Stimulated activated CD4-positive, alpha-beta T cell treated with anti-CD3 and anti-CD28 coated beads, Interleukin-2, amount 100 ng/mL, for 48 hours (primary cell): ENCODE measurements at places on chromosomes 1 and 21.

DNA sequence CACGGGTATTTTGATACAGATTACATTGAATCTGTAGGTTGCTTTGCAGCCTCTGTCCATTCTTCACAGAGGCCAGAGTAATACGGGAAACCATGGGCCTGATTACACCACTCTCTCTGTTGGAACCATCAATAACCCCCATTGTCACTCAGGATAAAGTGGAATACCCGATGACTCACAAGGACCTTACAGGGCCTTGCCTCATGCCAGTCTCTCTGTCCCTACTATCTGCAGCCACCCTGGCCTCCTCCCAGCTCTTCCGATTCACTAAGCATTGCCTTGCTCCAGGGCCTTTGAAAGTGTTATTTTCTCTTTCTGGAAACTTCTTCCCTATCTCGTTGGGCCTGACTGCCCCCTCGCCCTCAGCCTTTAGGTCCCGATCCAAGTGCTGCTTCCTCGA lies 61.7 kb downstream of the HMGB4 start:
- no peak for DNase-seq

DNA sequence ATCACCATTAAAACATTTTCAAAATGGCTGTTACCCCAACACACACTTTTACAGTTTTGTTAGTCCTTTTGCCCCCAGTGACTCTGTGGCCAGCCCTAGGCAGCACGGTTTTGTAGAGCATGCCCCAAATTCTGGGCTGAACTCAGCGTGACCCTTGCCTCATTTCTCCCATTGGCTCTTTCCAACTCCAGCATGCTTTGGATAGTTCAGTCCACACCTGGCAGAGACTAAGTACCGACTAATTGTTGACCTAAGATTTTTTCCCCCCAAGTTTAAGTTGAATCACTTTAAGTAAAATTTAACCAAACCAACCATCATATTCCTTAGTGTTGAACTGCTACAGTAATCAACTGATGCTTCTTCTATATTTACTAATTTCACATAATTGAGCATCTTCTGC lies 62.4 kb upstream of the LRRC8B start:
- no peak for DNase-seq

- no peak for DNase-seq
Measured at GRCh38 chr1:60998786-60999185, 83.6 kb upstream of the NFIA start.

DNA sequence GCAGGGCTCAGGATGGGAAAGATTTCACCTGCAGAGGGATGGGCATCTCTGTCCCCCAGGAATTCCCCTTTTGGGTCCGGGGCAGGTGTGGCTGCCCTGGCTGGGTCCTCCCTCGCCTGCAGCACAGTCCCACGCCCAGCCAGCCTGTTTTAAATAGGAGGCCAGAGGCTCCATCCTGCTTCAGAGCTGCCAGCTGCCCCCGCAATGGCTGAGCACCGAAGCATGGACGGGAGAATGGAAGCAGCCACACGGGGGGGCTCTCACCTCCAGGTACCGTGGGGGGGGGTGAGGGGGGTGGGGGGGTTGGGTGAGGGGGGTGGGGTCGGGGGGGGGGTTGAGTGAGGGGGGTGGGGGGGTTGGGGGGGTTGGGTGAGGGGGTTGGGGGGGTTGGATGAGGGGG lies 3.6 kb downstream of the SCNN1D start:
- DNase-seq: no peak

DNA sequence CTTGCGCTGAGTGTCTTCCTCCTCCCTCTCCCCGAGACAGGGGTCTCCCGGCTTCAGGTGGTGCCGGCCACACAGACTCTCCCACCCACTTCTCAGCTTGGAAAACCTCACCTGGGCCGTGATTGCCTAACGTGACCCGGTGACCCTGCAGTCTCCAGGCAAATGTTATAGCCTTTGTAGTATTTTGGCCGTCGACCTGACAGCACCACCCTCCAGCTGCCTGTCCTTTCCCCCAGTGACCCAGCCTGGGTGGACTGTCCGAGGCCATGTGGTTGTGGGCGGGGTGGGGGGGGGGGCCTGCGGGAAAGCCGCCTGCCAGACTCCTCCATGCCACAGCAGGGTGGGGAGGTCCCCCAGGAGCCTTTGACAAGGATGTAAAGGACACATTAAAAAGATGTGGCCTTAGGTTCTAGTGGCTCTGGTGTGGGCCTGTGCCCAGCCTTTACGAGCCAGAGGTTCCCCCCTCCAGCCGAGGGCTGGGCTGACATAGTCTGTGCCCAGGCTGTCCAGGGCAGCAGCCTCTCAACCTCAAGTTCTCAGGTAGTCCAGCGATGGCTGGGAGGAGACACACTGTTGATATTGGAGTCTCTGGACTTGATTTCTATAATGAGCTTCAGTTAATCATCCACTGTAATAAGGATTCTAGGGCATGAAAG lies 8.1 kb downstream of the TOR3A start:
- no peak for DNase-seq

DNA sequence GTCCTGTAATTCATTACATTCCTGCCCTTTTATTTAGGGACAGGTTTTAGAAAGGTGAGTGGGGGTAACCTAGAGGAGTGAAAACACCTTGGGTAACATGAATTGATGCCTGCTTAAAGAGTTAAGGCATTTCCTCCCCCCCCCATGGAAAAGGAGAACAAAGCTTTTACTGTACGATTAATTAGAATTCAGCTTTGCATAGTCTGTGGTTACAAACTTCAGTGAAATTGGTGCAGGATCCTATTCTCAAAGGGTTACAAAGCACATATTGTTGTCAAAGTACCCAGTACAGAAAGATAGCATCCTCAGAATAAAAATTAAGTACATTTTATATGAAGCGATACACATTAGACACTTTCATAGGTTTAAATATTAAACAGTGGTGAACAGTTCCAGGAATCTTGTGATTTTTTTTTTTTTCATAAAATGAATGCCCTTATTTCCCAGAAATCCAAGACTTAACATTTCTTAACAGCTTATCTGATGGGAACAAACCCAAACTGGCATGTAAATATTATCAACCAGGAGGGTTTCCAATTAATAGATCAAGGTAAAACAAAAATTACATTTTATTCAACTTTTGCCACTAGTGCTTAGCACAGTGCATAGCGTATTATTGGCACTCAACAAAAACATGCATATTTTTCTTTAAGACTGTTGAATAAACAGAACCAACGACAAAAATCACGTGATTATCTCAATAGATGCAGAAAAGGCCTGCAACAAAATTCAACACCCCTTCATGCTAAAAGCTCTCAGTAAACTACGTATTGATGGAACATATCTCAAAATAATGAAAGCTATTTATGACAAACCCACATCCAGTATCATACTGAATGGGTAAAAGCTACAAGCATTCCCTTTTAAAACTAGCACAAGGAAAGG lies 172.7 kb downstream of the PDE4B start:
- no peak for DNase-seq

- peak; percentile 5 for DNase-seq
Measured at GRCh38 chr1:37177230-37177864, 143.0 kb upstream of the GRIK3 start.

GRCh38 chr1:227299241-227299627 lies 19.1 kb downstream of the CDC42BPA start:
- DNase-seq: no peak

GRCh38 chr1:88595355-88596002 lies 88.6 kb upstream of the PKN2 start:
- no peak for DNase-seq

DNA sequence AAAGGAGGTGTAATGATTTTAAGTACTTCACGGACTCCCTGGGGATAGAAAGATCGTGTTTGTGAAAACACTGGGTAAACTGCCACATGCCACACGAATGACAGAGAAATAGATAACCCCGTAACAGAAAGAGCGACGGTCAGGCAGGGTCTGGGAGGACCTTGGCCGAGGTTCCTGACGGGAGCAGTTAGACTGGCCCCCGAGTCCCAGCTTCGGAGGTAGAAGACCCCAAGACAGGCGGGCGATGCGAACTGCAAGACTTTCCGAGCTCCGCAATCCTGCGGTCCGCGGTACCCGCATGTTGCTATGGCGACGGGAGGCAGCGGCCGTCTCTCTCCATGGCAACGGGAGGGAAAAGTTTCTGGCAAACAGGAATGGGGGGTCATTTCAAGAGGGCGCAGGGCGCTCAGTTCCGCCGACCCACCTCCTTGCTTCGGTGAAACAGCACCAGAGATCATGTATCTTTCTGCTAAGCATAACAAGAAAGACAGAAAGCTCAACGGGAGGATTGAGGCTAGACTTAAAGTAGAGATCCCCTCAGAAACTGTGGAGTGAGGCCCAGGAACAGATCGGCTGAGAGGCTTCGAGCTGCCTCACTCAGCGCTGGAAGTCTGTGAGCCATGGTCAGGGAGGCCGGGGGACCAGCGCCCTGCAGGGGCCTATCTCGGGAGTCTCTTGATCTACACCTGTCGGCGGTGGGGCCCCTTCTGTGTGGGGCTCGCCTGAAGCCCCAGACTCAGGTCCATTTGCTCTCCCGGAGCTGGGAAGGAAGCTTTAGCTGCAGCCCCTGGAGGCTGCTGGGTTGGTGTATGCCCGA lies 685 bp upstream of the SYT6 start:
- no peak for DNase-seq

- no peak for DNase-seq
Measured at GRCh38 chr1:237482777-237483176, 407.9 kb downstream of the ZP4 start.

GRCh38 chr1:86616871-86617270 lies 70.0 kb downstream of the CLCA4 start:
- no peak for DNase-seq

DNA sequence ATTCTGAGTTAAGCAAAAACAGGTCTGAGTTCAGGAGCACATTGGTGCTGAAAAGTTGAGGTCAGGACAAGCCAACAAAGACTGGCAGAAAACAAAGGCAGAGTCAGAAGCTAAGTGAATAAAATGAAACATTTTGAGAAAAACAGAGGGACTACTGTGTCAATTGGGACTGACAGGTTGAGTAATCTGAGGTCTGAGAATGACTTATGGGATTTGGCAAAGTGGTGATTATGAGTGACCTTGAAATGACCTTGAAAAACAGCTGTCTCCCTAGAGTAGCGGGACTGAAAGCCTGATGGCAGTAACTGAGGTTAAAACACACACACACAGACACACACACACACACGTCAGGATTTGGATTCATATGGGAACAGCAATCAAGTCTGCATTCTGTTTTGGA lies 8.8 kb upstream of the COG2 start:
- DNase-seq: no peak

GRCh38 chr1:47229886-47230691 lies 1.9 kb downstream of the TAL1 start:
- DNase-seq: no peak

DNA sequence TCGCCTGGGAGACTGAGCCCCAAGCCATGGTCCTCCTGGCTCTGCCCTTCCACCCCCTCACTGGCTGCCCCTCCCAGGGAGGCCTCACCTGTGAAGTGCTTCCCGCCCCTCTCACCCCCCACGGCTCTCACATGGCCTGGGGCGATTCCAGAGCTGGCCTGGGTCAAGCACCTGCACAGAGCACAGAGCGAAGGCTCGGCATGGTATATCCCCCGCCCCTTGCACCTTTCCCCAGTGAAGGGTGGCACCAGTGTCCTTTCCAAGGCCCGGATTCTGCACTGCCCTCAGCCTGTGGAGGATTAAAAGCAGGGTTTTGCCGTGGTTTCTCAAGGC lies 1.1 kb upstream of the AJAP1 start:
- DNase-seq: no peak

DNA sequence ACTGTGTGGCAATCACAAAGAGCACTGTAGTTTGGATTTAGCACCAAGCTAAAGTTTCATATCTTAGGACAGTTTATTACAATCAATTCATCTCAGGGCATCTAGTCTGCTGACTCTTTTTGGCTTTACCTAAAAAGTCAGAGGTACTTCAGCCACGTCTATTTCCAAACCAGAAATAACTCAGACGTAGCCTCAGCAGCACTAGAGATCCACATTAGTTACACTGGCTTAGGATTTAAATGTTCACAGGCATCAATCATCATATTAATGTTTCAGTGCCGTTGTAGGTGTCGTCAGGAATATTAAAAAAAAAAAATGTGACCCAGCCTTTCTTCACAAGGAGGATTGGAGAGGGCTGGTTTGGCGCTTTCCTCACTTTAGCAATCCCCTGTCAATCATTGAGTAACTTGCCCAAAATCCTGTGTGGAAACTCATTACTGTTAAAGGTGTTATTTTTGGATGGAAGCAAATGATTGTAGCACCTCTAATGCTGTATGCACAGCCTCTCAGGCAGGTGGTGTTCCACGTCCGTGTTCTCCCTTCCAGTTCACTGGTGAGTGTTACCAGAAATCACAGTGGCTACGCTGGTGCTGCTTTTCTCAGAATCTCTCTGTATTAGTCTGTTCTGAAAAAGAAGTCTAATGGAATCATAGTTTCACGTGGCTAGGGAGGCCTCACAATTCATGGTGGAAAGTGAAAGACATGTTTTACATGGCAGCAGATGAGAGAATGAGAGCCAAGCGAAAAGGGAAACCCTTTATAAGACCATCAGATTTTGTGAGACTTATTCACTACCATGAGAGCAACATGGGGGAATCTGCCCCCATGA lies 45.4 kb downstream of the NEK7 start:
- peak; percentile 31 for DNase-seq

DNA sequence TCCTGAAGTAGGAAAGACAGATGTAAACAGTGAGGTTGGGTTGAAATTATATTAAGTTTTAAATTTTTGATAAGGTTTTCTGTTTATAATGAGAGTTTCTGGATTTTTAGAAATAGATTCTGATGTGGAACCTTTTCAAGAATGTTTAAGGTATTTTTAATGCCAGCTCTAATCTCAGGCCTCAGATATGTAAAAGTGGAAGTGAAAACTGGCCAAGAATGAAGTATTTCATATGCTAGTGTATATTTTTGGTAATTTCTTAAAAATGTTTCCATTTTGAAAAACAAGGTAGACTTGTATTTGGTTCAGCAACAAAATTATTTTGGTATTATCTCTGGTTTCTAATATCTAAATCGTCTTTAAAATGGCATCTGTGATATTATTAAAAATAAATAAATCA lies 14.4 kb downstream of the IFNAR1 start:
- DNase-seq: no peak

DNA sequence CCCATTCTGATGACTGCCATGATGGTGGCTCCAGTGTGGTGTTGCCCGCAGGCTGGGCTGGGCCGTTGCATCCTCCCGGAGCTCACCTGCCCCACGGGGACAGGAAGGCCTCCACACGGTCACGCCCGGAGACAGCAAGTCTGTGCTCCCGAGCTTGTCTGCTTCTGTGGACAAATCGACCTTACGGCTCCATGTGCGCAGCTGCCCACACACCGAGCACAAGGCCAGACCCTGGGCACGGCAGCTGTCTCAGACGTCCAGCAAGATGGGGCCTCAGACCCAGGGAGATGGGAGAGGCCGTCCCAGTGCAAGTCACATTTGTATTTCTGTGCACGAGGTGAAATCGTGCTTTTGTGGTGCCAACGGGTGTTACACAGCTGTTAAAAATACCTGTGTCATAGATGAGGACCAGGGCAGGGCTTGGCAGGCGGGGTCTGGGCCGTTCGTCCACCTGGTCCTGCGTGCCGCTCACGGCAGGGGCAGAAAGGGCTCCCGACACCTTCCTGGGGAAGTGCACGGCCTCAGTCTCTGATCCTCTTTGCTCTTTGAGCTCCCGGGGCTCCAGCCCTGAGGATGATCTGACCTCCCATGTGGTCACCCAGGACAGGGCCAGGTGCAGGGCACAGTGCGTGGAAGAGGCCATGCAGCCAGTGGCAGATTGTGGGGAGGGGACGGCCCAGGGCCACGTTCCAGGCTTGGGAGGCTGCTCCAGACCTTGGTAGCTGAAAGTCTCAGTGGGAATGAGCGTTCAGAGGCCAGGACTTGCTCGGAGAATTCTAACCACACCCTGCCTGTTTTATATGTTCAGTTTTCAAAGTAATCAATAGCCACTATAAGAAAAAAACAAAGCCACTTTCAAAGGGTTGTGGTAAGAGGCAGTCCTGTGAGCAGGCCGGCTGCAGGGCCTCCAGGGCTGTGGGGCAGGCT lies 13.5 kb downstream of the COL6A1 start:
- no peak for DNase-seq
